WTC11 (cell line): ENCODE measurements at places on chromosomes 12 and 14.

- no peak for DNase-seq
Observed at GRCh38 chr12:113831016-113831415, 135.1 kb downstream of the RBM19 start.

- DNase-seq = no peak
Observed at GRCh38 chr12:105836242-105836622, 302.5 kb downstream of the NUAK1 start.

DNA sequence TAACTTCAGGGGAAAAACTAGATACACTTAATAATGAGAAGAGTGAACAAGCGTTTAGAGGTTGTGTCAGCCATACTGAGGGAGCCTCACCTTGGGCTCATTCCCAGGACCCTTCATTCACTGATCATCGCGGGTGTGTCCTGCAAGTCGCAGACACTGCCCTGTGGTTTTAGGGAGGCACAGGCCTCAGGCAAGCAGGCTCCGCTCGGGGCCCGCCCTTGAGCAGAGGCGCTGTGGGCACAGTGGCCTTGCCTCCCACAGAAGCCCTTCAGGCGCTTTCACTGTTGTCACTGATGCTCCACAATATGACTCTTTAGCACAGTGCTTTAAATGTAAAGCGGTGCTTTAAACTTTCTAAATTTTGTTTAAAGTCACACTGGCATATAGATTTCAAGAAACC is 67.4 kb downstream of the DDX51 start:
- DNase-seq = no peak

- DNase-seq = no peak
Observed at GRCh38 chr14:21233457-21234076, 35.7 kb downstream of the HNRNPC start.

DNA sequence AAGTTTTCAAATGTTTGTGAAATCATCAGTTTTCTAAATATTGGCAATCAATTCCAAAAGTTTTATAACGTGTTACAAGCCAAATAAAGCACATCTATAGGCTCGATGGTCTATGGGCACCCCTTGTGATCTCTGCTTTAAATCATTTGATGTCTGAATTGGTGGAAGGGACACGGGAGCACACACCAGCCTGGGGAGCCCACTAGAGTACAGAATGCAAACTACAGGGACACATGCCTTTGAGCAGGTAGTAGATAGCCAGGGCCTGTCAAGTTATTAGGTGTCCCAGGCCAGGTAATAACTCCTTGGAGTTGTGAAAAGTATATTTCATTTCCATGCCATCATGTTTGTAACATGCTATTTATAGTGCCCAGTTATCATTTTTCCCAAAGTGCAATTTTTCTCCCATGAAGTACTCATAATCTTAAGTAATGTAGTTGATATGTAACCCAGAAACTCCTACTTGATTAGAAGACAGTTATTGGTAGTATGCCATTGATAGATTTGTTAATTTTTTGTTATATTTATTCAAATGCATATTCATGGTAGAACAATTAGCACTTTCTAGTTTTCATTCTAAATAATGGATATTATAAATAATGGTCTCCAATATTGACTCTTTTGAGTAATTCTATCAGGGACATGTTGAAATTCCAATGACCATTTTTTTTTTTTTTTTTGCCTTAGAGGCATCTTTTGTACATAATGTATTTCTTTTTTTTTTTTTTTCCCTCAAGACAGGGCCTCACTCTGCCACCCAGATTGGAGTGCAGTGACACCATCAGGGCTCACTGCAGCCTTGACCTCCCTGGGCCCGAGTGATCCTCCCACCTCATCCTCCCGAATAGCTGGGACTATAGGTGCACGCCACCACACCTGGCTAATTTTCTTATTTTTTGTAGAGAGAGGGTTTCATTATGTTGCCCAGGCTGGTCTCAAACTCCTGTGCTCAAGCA is 96.9 kb upstream of the FGD4 start:
- DNase-seq = peak; percentile 40

DNA sequence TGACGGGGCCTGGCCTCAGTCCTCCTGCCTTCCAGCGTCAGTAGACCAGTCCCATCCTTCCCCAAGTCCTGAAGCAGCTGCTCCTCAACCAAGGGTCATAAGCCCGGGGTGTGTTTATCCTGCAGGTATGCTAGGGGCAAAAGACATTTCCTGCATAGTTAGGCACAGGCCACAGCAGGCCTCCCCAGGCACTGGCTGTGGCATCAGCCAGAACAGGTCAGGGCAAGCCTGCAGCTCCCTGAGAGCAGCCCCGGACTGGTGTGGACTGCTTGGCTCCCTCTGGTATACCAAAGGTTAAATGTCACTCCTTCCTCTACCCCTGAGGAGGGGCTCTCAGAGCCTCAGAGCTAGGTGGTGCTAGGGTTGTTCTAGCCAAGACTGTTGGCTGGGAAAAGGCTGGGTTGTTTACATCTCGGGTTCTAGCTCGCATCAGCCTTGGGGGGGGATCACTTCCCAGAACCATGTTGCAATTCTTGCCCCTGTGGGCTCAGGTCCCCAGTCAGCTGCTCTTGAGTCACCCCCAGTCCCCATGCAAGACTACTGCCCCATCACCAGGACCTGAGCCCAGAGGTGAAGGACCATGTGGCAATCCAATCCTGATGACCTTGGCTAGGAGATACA is 2.9 kb downstream of the MMP14 start:
- DNase-seq = no peak

- no peak for DNase-seq
Observed at GRCh38 chr14:91770185-91770584, 38.3 kb upstream of the CATSPERB start.

- no peak for DNase-seq
Observed at GRCh38 chr12:47207340-47207717, 127.6 kb upstream of the AMIGO2 start.

DNA sequence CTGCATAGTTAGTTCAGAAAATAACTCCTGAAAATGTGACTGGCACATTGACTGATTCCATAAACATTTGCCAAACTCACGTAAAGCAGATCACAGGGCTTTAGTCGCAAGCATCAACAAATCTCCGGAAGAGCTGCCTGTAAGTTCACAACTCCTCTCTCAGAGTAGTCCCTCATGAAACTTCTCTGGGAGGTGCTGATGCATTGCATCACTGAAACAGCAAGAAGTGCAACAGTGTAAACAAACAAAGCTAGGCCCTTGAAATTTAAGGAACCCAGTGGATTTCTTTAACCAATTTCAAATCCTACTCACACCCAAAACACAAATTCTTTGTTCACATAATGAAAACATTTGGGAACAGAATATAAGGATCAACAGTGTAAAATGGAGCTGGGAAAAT is 1691.7 kb upstream of the FLRT2 start:
- no peak for DNase-seq
